ENCODE measurements at places on chromosomes 4 and X. TPM values are rescaled to one million over a fixed set of nuclear protein-coding genes. Genes with fewer than 3 reads are reported as not detected.

Gene RAB41
- total RNA-seq: not detected

Gene CXCR3
- total RNA-seq: not detected

Gene NDP
- 2.3 TPM for total RNA-seq

Gene CTAG1A
- total RNA-seq: not detected

Gene CLDN34
- not detected for total RNA-seq

Gene SH3D19
- total RNA-seq: 19.2 TPM

All from regular cardiac myocyte (primary cell).